ENCODE measurements at places on chromosomes 6 and 20.

GRCh38 chr6:14770040-14770439, 475.8 kb upstream of the JARID2 start:
- no peaks in the 10 kb centered on the region for H3K27me3 ChIP-seq
- peaks cover 5% of the 10 kb centered on the region for H3K4me1 ChIP-seq
- no peak overlapping the region for H3K4me3 ChIP-seq
- H3K36me3 ChIP-seq, result no peaks in the 10 kb centered on the region

DNA sequence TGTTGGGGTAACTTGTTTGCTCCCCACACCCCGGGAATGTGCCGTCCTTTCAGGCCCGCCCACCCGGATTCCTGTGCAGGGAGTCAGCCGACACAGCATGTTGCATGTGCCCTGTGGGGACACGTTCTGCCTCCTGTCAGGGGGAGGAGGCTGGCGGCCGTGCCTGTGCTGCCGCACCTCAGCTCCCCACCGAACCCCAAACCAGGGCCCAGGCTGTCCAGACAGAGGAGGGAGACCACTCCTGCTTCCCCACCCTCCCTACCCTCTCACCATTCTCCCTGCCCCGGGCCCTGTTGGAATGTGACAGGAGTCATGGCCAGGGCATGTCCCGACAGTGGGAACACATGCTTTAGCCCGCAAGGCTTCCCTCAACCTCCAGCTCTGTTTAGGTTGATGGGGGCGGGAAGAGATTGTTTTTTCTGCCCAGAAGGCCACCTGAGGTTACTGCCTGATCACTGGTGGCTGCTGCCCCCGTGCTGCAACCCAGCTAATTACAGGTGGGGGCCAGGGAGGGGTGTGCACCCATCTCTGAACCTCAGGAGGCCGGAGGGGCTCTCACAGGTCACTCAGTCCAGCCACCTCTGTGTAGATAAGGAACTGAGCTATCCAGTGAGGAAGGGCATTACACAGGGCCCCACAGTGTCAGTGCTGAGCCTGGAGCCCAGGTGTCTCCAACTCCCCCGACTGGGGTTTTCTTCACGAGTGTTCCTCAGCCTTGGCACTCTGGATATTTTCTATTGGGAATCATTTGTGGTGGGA, 13.6 kb downstream of the LRRC73 start:
- peaks cover 29% of the 10 kb centered on the region for H3K4me1 ChIP-seq
- H3K27me3 ChIP-seq, result no peaks in the 10 kb centered on the region
- H3K36me3 ChIP-seq, result peaks cover 13% of the 10 kb centered on the region
- H3K4me3 ChIP-seq, result no peak overlapping the region
- no peak overlapping the region for H3K27ac ChIP-seq
- DNase-seq, result no peak

GRCh38 chr6:81105998-81106397, 646.5 kb downstream of the TENT5A start:
- no peak overlapping the region for H3K27ac ChIP-seq
- no peak overlapping the region for H3K4me3 ChIP-seq
- no peaks in the 10 kb centered on the region for H3K4me1 ChIP-seq
- no peak for DNase-seq

DNA sequence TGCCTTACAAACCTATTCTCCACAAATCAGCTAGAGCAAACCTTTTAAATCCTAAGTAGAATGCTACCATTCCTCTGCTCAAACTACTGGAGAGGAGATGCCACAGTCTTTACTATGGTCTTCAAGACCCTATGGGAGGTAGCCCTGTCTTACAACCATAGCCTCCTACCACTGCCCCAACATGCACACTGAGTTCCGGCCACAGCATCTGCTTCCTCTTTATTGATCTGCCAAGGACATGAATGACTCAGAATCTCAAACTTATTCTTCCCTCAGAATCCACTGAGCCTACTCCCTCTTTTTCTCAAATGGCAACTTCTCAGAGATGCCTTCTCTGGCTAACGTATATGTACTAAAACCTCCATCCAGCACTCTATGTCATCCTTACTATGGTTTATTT, 12.2 kb upstream of the ANKEF1 start:
- H3K27ac ChIP-seq, result no peak overlapping the region
- no peaks in the 10 kb centered on the region for H3K4me1 ChIP-seq
- no peak overlapping the region for H3K4me3 ChIP-seq
- DNase-seq, result no peak
- H3K36me3 ChIP-seq, result no peaks in the 10 kb centered on the region

GRCh38 chr6:145872669-145873068, 58.1 kb upstream of the FBXO30 start:
- no peaks in the 10 kb centered on the region for H3K27me3 ChIP-seq
- H3K4me1 ChIP-seq, result no peaks in the 10 kb centered on the region
- no peaks in the 10 kb centered on the region for H3K36me3 ChIP-seq
- no peak for DNase-seq
- no peak overlapping the region for H3K27ac ChIP-seq

- DNase-seq, result no peak
- H3K27ac ChIP-seq, result no peak overlapping the region
- no peaks in the 10 kb centered on the region for H3K4me1 ChIP-seq
- H3K27me3 ChIP-seq, result peaks cover 29% of the 10 kb centered on the region
- no peaks in the 10 kb centered on the region for H3K36me3 ChIP-seq
- no peak overlapping the region for H3K4me3 ChIP-seq
Observed at GRCh38 chr20:57647006-57647932, 27.0 kb upstream of the ZBP1 start.

- H3K27ac ChIP-seq, result no peak overlapping the region
- H3K36me3 ChIP-seq, result no peaks in the 10 kb centered on the region
- no peak overlapping the region for H3K4me3 ChIP-seq
- DNase-seq, result no peak
- H3K27me3 ChIP-seq, result no peaks in the 10 kb centered on the region
- peaks cover 7% of the 10 kb centered on the region for H3K4me1 ChIP-seq
Observed at GRCh38 chr20:38144974-38145728, 19.9 kb downstream of the TGM2 start.

GRCh38 chr20:20741087-20742045, 28.9 kb upstream of the RALGAPA2 start:
- H3K27ac ChIP-seq, result no peak overlapping the region
- no peak for DNase-seq
- no peaks in the 10 kb centered on the region for H3K36me3 ChIP-seq
- peaks cover 12% of the 10 kb centered on the region for H3K27me3 ChIP-seq

DNA sequence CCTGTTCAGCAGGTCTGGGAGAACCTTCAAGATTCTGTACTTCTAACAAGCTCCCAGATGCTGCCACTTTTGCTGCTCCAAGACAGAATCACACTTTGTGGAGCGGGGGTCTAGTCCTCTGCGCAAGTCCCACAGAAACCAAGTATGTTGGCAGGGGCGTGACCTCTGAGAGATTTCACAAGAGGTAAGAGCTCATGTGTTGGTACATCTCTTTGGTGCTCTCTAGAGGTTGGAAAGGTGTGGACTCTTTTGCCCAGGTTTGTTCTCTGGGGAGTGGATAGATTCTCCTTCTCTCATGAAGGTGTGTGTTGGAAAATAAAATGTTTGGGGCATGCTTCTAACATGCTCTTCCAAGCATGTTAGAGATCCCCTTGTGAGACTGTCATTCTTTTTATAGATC, 340.9 kb upstream of the IRAK1BP1 start:
- H3K36me3 ChIP-seq, result no peaks in the 10 kb centered on the region
- no peak overlapping the region for H3K27ac ChIP-seq
- no peak for DNase-seq
- no peaks in the 10 kb centered on the region for H3K27me3 ChIP-seq
- H3K4me1 ChIP-seq, result no peaks in the 10 kb centered on the region

DNA sequence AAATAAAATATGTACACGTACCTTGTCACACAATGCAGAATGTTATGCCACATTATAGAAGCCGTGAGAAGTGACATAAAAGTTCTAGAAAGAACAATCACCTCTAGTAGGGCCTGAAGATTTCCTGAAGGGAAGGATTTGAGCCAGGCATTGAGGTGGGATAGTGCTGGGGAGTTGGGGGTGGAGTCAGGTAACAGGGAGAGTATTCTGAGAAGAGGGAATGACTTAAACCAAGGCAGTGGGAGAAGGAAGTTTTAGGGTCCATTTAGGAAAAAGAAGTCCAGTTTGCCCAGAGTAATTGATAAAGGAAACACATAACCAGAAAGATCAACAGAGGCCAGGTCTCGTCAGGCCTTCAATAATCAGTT, 262.8 kb downstream of the ARHGAP18 start:
- DNase-seq, result no peak
- H3K4me1 ChIP-seq, result peaks cover 69% of the 10 kb centered on the region
- no peak overlapping the region for H3K4me3 ChIP-seq
- H3K27me3 ChIP-seq, result peaks cover 4% of the 10 kb centered on the region

DNA sequence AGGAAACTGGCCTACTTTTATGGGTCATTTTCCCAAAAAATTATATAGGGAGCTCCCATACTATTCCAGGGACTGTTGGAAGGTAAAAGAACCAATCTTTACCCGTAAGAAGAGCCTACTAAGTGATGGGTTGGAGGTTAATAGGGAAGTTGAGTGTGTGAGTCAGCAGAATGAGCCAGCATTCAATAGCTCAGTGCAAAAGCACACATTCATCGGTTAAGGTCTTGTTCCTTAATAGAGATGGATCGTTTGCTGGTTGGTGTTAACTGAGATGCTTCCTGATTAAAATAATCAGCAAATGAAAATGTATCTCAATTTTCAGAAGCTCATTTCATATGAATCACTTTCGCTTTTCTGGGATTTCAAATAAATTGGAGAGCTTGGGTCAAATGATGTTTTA, 115.3 kb upstream of the MRPS10 start:
- no peak for DNase-seq
- no peaks in the 10 kb centered on the region for H3K27me3 ChIP-seq
- H3K4me1 ChIP-seq, result peaks cover 39% of the 10 kb centered on the region
- no peak overlapping the region for H3K4me3 ChIP-seq
- H3K36me3 ChIP-seq, result peaks cover 21% of the 10 kb centered on the region
- no peak overlapping the region for H3K27ac ChIP-seq

DNA sequence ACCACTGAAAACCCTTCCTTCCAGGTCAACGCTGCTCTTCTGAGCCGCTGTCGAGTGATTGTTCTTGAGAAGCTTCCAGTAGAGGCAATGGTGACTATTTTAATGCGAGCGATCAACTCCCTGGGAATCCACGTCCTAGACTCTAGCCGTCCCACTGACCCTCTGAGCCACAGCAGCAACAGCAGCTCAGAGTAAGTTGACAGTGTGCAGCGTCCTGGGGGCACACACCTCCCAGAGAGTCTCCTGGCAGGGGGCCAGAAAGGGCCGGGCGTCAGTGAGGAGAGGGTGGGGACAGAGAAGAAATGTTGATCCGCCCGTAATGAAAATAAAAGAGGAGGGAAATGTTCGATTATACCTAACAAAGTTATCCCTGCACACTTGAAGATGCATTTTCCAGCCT, 5.0 kb downstream of the WRNIP1 start:
- no peaks in the 10 kb centered on the region for H3K27me3 ChIP-seq
- H3K36me3 ChIP-seq, result peaks cover 41% of the 10 kb centered on the region
- H3K4me3 ChIP-seq, result peak overlapping the region; percentile 26
- H3K27ac ChIP-seq, result no peak overlapping the region

DNA sequence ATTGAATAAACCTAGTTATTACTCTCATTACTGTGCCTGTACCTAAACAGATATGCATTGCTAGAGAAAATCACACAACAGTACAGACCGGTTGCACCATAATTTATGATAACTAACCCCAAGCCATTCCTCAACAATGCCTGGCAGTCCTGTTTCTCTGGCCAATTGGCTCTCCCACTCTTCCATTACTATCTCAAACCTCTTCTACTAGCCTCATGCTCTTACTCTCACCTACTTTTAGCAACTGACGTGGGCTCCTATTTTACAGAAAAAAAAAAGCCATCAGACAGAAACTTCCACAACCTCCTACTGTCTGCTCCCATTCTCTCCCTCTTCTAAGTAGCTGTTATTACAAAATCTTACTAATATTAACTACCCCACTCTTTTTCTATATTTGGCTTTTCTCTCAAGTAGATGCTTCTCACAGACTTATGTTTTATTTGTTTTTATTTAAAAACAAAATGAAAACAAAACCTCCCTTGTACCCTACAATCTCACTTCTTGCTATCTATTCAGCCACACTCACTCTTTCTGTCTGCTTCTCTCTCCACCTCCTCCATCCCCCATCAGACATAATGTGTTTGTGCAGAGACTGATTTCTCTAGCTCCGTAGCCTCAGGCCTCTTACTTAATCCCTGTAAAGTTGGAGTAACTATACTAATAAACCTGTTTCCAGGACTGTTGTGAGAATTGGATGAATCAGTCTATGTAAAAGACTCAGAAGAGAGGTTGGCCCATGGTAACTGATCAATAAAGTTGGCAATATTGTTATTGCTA, 9.1 kb downstream of the GOPC start:
- DNase-seq, result no peak
- peaks cover 9% of the 10 kb centered on the region for H3K4me1 ChIP-seq
- peaks cover 43% of the 10 kb centered on the region for H3K36me3 ChIP-seq
- no peaks in the 10 kb centered on the region for H3K27me3 ChIP-seq
- no peak overlapping the region for H3K4me3 ChIP-seq

GRCh38 chr6:56771929-56772607, 129.4 kb upstream of the DST start:
- no peak overlapping the region for H3K4me3 ChIP-seq
- no peak overlapping the region for H3K27ac ChIP-seq
- no peak for DNase-seq

- no peak overlapping the region for H3K4me3 ChIP-seq
- H3K27me3 ChIP-seq, result peaks cover 21% of the 10 kb centered on the region
- H3K4me1 ChIP-seq, result no peaks in the 10 kb centered on the region
Observed at GRCh38 chr6:131125431-131125830, 9.8 kb upstream of the AKAP7 start.

- peaks cover 17% of the 10 kb centered on the region for H3K27me3 ChIP-seq
- H3K27ac ChIP-seq, result no peak overlapping the region
- H3K36me3 ChIP-seq, result no peaks in the 10 kb centered on the region
- H3K4me1 ChIP-seq, result peaks cover 4% of the 10 kb centered on the region
- no peak for DNase-seq
- no peak overlapping the region for H3K4me3 ChIP-seq
Observed at GRCh38 chr6:32888576-32888975, 34.6 kb downstream of the PSMB9 start.

GRCh38 chr6:144339859-144340452, 54.8 kb downstream of the UTRN start:
- H3K27me3 ChIP-seq, result no peaks in the 10 kb centered on the region
- H3K27ac ChIP-seq, result no peak overlapping the region
- H3K4me3 ChIP-seq, result no peak overlapping the region
- DNase-seq, result no peak
- peaks cover 2% of the 10 kb centered on the region for H3K36me3 ChIP-seq
- H3K4me1 ChIP-seq, result peaks cover 67% of the 10 kb centered on the region

GRCh38 chr20:16167423-16168130, 405.7 kb downstream of the KIF16B start:
- no peak for DNase-seq
- no peaks in the 10 kb centered on the region for H3K4me1 ChIP-seq
- H3K27me3 ChIP-seq, result no peaks in the 10 kb centered on the region
- H3K36me3 ChIP-seq, result no peaks in the 10 kb centered on the region

DNA sequence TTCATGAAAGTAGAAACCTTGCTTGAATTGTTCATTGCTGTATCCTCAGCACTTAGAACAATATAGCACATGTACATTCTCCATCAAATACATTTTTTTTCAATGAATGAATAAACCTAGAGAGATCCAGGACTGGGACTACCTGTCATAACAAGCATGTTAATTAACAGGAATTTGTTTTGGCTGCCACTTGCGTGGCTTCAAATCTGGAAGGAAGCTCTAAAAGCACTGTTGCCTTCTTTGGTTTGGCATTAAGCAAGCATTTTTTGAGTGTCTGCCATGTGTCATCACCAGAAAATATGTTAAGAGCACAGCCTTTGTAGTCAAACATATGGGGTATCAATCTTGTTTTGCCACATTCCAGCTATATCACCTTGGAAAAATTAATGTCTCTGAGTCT, 131.9 kb upstream of the BACH2 start:
- peaks cover 25% of the 10 kb centered on the region for H3K36me3 ChIP-seq
- H3K4me3 ChIP-seq, result no peak overlapping the region
- H3K4me1 ChIP-seq, result peaks cover 37% of the 10 kb centered on the region
- no peak for DNase-seq

- H3K4me3 ChIP-seq, result no peak overlapping the region
- H3K27ac ChIP-seq, result no peak overlapping the region
- DNase-seq, result no peak
- no peaks in the 10 kb centered on the region for H3K27me3 ChIP-seq
- peaks cover 33% of the 10 kb centered on the region for H3K36me3 ChIP-seq
Observed at GRCh38 chr20:47263465-47264084, 92.9 kb downstream of the ZMYND8 start.

Data from activated T-helper 1 cell treated with anti-CD3 and anti-CD28 coated beads, Interleukin-12 subunit alpha, Interleukin-12 subunit beta, Interleukin-2, Interleukin-4 antibody, amounts not matched to agents 30 ng/mL and 10 ng/mL and 1 ng/mL, durations not matched to agents 14 hours and 24 hours and 36 hours (primary cell).